Large intestine (tissue), 12 donors: ENCODE measurements at places on chromosomes 16 and 17. TPM values are rescaled to one million over a fixed set of nuclear protein-coding genes. Genes with fewer than 3 reads are reported as not detected.

- no peak for DNase-seq
Observed at GRCh38 chr17:11242411-11242810, 1.4 kb downstream of the SHISA6 start.

- DNase-seq: no peak
Observed at GRCh38 chr17:77210946-77211541, 70.3 kb downstream of the SEC14L1 start.

DNA sequence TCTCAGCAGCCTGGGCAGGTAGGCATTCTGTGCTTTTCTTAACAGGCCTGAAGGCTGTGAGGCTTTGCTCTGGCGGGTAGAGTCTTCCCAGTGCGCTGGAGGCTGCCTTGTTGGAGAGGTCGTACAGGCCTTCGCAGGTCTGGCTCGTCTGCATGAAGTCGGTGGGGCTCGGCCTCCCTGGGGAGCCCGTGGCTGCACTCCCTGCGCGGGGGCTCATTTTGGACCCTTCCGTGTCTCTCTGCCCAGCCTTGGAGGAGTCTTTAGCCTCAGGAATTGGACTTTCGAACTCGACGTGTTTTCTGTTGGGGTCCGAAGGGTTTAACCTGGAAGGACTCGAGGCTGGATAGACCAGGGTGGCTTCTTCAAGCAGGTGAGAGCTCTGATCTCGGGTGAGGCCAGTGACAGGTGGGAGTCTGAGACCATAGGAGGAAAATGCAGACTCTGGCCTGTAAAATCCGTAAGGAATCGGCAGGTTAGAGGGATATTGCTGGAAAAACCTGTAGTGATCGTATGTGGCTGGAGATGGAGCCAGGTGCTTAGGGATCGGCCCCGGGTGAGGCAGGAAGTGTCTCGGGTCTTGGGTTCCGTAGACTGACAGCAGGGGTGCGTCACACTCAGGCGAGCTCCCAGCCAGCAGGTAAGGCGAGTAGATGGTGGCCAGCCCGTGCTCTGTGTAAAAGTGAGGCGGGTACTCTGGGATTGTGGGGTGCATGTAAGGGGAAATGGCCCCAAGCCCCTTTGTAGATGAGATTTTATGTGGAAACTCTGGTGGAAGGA lies 8.6 kb downstream of the ZNF750 start:
- no peak for DNase-seq

DNA sequence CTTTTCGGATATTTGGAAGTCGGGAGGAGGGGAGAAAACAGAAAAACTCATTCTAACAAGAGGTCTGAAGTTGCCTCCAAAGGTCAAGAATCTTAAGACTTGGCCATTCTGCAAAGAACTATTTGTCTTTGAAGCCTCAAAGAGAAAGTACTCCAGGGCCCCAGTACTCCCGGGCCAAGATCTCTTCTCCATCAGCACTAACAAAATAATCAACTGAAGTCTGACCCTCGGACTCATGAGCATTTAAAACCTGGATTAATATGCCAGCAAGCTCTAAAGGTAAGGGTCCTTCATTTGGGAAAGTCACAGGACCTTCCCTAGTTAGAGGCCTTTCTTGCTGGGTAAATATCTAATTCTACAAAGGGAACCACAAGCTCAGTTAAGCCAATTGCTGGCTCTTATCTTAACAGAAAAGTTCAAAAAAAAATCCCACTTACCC lies 4.5 kb downstream of the AXIN2 start:
- DNase-seq: peak; percentile 50

DNA sequence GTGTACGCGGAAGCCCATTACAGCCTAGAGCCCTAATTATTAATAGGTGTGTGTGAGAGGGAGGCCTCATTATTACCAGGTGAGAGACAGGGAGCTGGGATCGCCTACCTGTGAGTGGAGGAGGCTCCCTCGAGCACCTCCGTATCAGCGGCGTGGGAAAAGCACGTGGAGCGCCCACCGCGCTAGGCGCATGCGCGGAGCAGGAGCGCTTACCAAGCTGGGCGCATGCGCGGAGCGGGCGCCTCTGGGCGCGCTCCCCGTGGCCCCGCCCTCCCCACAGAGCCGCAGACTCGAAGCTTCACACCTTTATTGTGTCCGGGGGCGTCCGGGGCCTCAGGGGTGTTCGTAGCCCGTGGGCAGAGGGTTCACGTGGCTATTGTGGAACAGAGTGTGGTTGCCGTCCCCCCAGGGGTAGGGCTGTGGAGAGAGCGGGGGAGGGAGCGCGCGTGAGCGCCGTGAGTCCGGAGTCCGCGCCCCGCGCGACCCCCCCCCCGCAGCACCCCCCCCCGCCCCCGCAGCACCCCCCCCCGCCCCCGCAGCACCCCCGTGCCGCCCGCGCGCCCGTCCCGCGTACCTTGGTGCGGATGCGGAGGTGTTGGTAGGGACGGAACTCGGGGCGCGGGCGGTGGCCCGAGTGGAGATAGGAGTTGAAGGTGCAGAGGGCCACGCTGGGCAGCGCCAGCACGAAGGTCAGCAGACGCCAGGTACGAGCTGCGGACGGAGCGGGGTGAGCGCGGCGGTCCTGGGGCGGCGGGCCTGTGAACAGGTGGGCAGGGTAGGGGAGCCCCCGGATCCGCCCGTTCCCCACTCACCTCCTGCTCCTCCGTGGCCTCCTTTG lies 500 bp downstream of the COX6A2 start:
- DNase-seq: peak; percentile 80

GRCh38 chr16:64648282-64648681 lies 473.6 kb downstream of the CDH11 start:
- DNase-seq: no peak

DNA sequence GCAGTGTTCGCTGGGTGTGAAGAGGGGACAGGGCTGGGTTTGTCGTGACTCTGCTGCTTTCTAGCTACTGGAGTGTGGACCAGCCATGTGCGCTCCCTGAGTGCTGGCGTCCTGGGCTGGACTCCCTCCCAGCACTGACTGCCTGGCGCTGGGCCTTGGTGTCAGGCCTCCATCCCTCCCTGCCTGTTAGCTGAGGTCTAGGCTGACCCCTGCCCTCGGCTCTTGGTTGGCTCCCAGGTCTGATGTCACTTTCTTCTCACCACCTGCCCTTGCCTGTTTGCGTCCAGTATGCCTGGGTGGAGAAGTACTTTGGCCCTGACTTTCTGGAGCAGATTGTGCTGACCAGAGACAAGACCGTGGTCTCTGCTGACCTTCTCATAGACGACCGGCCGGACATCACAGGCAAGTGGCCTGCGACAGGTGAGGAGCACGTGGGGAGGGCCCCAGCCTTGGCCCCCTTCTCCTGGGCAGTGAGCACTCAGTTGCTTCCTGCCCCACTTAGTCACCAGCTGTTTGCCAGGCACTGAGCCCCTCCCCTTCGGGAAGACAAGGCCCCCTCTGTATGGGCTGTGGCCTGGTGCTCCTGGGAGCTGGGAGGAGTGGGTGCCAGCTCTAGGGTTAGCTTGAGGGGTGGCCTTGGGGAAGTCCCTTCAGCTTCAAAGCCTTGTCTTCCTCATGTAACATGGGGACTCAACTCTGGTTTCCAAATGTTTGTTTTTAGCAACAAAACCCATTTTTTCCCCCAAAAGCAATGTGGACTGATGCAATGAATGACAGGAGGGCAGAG lies 41.5 kb downstream of the NT5M start:
- DNase-seq: no peak

GRCh38 chr16:64700628-64701027 lies 421.2 kb downstream of the CDH11 start:
- no peak for DNase-seq

- no peak for DNase-seq
Observed at GRCh38 chr17:50153650-50154575, 3.4 kb upstream of the PPP1R9B start.

DNA sequence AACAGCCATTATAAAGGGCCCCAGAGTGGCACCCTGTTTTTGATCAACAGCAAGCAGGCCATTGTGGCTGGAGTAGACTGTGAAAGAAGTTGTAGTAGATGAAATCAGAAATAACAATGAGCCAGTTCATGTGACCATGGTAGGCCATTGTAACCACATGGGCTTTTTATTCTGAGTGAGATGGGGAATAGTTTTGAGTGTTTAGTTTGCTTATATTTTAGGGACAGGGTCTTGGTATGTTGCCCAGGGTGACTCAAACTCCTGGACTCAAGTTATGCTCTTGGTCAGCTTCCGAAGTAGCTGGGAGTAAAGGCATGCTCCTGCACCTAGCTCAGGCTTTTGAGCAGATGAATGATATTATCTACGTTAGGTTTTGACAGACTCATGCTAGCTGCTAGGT lies 12.0 kb downstream of the CBFB start:
- no peak for DNase-seq

DNA sequence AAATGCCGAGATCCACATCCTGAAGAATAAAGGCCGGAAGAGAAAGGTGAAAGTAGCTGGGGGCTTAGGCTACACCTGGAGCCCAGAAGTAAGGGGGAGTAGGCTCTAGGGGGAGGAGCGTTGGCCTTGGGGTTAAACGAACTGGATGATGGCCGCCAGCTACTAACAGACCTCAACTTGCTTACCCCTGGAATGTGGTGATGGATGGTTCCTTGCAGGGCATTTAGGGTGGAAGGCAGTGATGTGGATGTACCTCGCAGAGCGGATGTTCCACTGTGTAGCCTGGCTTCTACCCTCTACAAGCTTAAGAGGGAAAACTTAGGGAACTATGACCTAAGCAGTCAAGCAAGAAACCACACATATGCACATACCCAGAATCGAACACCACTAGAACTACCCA lies 2.3 kb upstream of the MAZ start:
- DNase-seq: no peak

GRCh38 chr17:6041246-6041645 lies 28.9 kb upstream of the WSCD1 start:
- DNase-seq: no peak

- peak; percentile 47 for DNase-seq
Observed at GRCh38 chr16:16096121-16096857, 127.0 kb downstream of the ABCC6 start.

- no peak for DNase-seq
Observed at GRCh38 chr16:46577988-46578579, 43.1 kb downstream of the SHCBP1 start.

DNA sequence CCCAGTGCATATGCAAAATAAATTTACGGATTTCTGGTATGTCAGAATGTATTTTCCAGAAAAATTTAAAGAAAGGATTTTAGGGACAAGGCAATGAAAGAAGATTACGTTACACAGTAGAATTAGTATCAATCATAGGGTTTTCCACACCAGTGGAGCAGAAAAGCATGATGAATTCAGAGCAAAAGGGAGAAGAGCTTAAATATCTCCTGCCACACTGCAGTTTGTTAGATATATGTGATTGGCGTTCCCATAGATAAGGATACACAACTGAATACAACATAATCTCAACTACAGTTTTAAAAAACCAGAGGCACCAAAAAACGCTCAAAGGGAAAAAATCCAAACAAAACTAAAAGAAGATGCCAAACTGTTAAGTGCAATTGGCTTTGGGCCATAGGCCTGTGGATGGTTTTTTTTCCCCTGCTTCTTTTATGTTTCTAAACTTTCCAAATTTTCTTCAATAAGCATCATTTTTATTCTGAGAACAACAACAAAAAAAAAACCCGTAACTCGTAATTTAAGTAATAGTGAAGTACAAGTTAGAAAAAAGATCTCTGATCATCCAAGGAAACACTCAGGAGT lies 22.3 kb downstream of the MARF1 start:
- DNase-seq: no peak

DNA sequence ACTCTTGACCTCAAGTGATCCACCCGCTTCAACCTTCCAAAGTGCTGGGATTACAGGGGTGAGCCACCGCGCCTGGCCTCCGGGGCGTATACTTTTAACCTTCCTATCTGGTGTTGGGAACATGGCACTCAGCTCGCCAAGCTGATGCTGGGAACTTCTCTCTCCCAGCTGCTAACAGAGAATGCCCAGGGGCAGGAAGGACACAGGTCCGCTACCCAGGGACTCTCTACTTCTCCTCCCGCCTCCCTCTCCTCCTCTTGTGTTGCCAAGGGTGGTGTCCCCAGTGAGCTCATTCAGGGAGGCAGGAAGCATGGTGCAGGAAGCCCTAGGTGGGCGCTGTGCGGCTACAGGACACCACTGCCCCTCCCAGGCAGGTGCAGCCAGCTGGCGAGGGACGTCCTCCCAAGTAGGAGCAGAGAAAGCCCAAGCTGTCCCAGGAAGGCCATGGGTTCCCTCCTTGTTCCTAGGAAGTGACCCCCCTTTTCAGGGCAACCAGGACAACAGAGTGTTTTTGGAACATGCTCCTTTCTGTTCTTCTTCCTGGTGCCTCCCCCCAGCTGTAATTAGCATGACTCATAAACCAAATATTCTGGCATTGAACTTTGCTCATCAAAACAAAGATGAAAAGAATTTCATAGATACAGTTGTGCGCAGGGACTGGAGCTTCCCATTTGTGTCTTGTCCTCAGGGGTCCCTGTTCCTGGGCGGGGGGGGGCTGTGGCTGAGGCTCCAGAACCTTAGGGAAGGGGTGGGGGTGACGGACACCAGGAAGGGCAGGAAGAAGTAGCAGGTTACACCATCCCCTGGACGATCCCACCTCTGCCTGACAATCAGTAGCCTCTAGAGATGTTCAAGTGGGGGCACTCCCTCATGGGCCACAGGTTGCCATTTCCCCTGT lies 2.7 kb downstream of the C1QTNF1 start:
- peak; percentile 54 for DNase-seq

GRCh38 chr17:9519583-9520272 lies 55.9 kb downstream of the STX8 start:
- no peak for DNase-seq

GRCh38 chr16:57899771-57900661 lies 70.9 kb downstream of the CNGB1 start:
- DNase-seq: peak; percentile 43

DNA sequence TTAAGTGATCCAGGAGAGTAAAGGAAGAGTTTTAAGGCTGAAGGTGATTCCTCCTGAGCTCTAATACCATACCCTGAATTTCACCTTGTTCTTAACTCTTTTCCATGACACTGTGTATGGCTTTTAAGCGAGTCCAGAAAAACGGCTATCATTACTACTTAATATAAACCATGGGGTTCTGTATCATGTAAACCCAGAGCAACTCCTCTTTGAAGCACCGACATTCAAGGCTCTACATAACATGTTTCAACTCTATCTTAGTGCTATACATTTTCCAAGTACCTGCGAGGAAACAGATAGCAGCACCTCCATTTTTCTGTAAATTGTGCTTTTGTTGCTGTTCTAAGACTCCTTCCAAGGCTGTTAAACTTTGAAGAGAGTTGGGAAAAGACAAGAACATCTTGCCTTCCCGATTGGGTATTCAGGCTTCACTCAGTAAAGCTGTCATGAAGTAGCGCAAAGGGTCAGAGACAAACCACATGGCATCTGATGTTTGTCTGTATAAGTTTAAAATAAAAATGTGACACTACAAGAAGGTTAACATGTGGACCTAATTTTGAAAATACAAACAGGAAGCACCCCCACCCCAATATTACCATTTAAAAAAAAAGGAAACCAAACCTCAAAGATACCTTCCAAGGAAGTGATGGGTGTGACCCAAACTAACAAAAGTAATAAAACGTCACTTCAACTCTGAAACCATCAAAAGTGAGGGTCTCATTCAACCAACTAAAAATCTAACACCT lies 3.9 kb downstream of the STAT5B start:
- no peak for DNase-seq

The RASD1 gene
- 20.0 TPM for polyA plus RNA-seq

The ENDOV gene
- 30.8 TPM for polyA plus RNA-seq

The SLC16A13 gene
- polyA plus RNA-seq: 16.9 TPM

The TBC1D26 gene
- 0.28 TPM for polyA plus RNA-seq
